ENCODE measurements at places on chromosomes 3 and 15.

DNA sequence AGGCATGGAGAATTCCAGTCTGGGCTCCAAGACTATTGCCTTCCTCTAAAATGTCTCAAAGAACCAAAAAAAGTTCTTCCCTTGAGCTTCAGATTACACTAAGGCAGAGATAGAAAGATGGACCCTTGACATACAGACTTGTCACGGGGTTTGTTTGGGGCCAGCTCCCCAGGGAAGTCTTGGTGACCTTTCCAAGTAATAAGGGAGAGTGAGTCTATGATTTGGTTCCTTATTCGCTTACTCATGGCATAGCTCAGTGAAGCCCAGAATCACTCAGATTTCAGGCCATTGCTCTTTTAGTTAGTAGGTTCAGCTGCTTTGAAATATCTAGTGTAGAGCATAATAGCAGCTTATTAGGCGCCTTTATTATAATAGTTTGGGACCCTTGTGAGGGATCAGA is 90.3 kb downstream of the PLCL2 start:
- no peak for DNase-seq

DNA sequence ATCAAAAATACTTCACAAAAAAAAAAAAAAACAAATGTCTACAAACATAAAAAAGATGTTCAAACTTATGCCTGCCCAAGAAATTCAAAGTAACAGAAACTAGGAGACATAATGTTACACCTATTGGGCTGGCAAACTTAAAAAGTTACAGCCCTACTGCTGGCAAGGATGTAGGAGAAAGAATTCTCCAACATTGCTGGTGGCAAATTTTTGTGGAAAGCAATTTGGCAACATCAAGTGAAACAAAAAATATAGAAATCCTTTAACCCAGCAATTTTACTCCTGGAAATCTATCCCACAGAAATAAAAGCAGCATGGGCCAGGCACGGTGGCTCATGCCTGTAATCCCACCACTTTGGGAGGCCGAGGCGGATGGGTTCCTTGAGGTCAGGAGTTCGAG is 73.2 kb downstream of the STAG1 start:
- peak; percentile 8 for DNase-seq

DNA sequence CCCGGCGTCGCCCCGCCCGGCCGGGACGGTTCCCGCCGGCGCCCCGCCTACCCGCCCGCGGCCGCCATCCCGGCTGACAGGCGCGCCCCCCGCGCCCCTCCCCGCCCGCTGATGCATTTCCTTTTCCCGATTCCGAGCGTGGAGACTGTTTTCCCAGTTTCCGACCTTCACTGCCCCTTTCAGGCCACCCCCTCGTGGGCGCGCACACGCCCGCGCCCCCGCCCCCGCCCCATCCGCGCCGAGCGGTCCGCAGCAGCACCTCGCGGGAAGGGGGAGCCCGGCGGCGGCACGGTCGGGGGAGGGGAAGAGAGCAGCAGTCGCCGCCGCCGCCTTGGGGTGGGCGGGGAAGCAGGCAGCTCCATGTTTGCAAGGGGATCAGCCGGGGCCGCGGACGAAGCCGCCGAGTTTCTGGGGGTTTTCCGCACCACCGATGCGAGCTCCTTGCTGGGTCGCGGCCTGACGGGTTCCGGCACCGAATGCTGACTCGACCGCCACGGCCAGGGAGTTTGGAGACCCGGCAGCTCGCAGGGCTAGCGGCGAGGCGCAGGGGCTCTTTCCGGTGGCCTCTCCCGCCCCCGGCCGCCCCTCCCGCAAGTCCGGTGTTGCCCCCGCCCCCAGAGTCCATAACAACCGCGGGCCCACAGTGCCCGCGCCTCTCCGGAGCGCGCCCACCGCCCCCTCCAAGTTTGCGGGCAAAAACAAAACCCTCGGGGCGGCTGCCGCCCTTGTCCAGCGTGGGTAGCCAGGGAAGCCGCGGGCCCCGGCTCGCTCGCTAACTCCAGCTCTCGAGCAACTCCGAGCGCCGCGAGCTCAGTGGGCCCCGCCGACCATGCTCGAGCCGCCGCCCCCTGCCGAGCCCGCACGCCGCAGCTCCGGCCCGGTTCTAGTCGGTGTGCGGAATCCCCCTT is 3.2 kb upstream of the SIN3A start:
- no peak for DNase-seq

- no peak for DNase-seq
Measured at GRCh38 chr3:161412123-161412522, 40.8 kb upstream of the SPTSSB start.

DNA sequence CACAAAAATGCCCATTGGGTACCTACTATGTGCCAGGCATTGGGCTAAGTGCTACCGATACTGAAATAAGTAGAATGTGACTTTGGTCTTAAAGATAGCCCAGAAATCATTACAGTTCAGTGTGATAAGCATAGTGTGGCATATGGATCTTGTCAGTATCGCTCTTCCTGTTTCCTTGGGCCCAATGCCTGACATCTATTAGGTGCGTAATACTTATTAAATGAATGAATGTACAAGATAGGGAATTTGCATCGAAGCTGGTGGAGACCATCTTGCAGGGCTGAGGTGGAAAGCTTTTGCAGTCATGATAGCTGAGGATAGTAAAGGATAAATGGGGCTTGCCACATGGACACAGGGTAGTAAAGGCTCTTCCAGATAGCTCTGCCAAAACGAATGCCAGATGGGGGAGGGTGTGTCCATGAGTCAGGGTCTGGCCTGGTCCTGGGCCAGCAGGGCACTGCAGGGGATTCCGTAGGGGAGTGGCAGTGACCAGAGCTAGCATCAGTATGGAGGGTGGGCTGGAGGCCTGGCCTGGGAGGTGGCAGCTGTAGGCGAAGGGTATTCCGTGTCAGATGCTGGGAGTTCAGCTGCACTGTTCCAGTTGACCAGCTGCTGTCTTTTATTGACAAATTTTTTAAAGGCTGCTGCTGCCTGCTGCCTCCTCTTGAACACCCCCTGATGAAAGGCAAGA is 23.5 kb downstream of the TSEN2 start:
- DNase-seq, result peak; percentile 48

- DNase-seq, result no peak
Measured at GRCh38 chr3:117026401-117026800, 316.8 kb downstream of the TUSC7 start.

GRCh38 chr3:86782286-86782685 is 208.7 kb downstream of the VGLL3 start:
- no peak for DNase-seq

DNA sequence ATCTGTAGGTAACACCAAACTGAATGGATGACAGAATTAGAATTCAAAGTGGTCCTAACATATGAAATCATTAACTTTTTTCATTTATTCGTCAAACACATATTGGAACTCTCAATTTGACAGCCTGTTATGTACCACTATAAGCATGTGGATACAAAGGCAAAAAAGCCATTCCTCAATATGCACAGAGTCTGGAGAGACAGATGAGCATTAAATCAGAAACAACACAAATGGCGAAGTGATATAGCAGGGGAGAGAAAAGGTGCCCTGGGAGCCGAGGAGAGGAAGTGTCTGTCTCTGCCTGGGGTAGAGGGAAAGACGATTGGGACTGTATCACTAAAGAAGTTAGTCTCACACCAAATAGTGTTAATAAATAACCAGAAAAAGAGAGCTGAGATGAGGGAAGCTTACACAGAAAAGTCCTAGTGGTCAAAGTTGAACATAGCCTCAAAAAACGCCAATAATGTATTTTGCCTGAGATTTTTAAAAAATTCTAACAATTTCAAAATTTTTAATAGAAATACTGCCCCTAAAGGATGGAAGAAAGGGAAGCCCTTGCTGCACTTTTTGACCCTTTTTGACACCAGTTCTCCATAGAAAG is 417.5 kb downstream of the TUSC7 start:
- no peak for DNase-seq

DNA sequence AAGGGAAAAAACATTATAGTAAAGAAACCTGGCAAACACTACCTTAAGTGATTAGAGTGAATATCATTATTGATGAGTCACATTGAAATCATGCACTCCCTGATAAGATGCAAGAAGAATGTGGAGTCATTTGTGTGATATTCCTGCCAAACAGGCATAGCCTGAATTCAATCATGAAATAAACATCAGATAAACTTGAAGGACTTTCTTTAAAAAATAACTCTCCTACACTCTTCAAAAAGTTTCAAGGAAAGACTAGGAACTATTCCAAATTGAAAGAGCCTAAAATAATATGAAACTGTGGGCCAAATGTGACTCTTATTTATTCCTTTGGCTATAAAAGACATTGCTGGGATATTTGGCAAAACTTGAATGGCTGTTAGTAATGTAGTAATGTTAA is 625.7 kb upstream of the LMCD1 start:
- DNase-seq, result no peak

- no peak for DNase-seq
Measured at GRCh38 chr3:132378-132777, 64.2 kb upstream of the CHL1 start.

DNA sequence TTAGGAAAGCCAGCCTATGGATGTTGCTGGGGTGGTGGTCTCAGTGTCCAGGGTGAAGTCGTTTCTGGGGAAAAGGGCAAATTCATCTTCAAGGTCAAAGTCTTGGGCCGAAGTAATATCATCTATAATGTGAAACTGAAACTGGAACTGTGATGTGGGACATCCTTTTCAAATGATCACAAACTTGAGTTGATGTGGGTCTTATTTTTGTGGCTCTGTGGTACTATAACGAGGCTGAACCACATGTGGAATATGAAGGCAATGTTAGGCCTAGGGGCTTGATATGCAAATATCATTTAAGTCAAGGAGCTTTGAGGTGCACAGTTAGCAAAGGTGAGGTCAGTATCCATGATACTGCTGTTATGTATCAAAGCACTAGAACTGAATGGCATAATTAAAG is 1.5 kb upstream of the CD200R1L start:
- DNase-seq, result no peak

- DNase-seq, result peak; percentile 5
Measured at GRCh38 chr15:22786868-22787698, 639 bp downstream of the NIPA1 start.

DNA sequence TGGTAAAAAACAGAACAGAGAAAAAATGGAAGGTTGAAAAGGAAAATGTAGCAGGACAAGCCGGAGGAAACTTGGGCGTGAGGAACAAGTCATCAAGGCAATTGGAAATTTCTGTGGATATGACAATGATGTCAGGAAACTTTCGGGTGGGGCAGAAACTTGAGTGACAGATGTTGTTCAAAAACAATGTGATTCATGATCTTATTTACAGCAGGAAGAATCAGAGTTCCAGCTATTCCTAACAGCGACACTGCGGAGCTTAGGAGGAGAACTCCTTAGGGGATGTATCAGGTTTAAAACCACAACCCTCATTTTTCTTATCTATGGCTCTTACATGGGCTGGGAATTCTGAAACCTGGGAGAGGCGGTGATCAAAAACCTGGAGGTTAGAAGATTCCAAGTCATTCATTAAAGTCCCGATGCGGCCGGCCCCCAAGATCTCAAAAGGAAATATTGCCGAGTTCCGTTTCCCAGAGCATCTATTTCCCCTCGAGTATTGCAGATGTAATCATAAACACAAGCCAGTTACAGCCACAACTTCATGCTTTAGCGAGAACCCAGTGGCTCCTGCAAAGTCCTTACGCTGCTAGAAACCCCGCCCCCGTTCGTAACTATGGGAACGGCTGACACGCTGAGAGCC is 659 bp upstream of the ARRDC4 start:
- DNase-seq, result no peak

DNA sequence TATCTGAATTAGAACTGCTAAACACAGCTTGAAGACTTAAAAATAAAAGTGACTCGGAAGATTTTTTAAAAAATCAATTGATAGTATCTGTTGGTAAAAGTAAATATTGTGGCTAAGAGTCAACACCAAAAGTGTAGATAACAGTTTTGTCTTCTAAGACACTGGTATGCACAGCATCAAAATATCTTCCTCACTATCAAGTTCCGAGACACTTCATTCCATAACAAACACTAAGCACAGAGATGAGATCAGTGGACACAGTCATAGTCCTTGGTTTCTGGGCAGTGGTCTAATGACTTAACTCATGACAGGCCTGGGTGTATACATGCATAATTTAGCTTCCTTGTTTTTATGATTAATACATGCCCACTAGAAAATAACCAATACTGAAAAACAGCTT is 63.2 kb downstream of the PXYLP1 start:
- no peak for DNase-seq

DNA sequence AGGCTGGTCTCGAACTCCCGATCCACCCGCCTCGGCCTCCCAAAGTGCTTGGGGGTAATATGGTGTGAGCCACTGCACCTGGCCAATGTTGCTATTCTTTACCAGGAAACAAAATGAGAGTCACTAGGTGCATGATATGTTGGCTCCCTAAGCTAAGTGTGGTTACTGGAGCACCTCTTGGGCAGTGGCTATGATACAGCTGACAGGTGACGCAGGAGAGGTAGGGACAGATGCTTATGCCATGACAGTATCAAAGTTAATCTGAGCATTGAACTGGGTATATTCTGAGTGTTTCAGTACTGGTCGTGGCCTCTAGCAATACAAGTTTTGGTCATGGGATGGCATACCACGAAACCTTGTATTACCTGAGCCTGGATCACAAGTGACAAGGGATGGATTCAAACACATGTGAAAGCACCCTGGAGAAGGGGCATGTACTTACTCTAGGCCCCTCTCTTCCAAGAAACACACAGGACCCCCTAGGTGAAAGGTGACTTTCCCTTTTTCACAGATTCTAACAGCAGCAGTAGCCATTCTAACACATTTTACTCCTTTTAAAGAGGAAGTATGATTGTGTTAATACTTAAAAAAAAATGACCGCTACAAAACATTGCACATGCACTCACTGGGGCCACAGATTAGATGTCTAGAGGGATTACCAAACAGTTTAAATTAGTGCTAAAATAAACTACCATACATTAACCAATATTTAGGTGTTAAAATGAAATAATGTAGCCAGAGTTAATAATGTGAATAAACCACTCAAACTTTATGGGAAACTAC is 467.3 kb downstream of the SHQ1 start:
- DNase-seq, result no peak

DNA sequence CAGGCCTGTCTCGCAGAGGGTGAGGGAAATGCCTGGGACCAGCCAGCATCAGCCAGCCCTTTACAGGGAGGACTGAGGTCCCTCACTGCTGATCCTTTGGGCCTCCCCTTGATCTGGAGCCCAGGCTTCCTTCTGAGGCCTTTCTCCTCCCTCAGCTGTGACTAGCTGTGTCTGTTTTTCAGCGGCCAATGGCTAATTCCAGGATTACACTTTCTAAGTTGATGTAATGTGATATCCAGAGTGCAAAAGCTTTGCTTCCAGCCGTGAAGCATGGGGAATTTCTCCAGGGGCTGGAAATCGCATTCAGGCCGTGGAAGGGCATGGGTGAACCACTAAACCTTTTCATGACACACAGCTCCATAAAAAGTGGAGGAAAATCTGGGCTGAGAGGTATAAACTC is 157.6 kb downstream of the SHQ1 start:
- no peak for DNase-seq
